ENCODE measurements at places on chromosomes 12 and 14. TPM values are rescaled to one million over a fixed set of nuclear protein-coding genes. Genes with fewer than 3 reads are reported as not detected.

DNA sequence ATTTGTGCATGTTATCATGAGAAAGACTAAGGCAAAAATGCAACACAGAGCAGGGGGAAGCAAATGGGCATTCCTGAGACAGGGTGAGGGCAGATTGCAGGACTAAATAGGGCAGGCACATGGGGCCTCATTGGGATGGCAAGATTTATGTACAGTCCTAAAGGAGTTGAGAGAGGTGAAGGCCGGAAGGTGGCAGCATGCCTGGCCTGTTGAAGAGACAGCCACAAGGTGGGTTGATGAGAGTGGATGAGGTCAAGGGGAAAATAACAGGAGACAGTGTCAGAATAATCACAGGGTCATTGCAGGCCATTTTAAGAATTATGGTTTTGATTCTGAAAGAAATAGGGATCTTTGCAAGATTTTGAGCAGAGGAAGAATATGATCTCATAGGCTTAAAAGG is 21.0 kb downstream of the PAH start:
- DNase-seq: no peak

DNA sequence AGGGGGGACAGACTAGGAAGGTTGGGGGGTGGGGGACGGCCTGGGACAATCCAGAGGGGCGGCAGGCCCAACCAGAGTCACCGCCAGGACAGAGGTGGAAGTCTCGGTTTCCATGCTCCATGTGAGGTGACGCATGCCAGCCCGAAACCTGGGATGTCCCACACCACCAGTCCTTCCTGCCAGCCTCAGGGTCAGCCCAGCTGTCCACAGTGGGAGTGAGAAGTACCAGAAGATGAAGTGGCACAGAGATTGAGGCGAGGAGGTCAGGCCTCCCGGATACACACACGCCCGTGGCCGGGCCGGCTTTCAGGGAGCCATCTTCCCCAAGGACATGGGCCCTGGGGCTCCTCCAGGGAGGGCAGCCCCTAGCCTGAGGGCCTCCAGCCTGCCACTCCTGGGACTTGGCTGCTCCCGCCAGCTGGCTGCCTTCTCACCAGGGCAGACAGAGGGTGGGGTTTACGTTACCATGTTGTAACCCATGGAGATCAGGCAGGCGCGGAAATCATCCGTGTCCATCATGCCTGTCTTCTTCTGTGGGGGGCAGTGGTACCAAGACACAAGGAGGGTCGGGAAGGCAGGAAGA is 85.2 kb upstream of the ZFP36L1 start:
- DNase-seq: no peak

DNA sequence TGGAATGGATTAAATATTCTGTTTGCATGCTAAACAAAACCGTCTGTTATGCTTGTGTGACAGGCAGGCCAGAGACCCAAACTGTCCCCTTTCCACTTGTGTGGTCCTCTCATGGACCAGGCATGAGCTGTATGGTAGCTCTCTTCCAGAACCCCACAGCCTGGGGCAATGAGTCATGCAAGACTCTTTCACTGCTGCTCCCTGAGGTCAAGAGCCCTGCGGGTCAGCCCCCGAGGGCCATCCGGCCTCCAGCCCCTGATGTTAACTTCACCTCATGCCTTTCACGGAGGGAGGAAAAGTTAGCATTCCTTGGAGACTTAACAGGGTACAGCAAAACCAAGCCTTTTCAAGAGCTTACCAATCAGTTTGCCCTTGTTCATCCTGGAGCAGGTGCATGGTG is 239.1 kb upstream of the DIO3 start:
- DNase-seq: no peak

- DNase-seq: no peak
Observed at GRCh38 chr12:103273645-103274044, 222.1 kb downstream of the C12orf42 start.

Gene ACRBP
- total RNA-seq: 0.92 TPM
